ENCODE measurements at places on chromosomes 12 and 14.
A peak's percentile ranks its signal among the peaks of the same experiment; 100 is the strongest.

DNA sequence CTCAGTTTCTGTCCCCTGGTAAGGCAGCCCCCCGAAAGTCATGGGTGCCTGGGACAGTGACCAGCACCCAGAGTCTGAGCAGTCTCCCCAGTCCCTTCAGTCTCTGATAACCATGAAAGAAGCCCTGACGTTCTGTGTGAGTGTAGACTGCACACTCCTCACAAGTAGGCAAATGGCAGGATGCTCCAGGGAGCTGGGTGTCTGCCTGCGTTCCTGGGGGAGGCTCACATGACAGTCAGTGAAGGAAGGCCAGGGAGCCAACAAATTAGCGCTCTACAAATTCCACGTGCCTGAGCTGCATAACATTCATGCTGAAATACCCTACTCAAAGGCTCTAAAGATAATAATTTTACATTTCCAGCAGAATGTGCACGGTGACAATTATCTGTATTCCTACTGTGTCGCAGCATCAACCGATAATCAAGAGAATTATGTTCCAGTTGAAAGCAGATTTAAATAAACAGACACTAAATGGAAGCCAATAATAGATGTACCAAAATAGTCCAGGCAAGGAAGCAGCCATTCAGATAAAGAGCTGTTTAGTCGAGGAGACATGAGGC lies 56.3 kb downstream of the ASCL1 start:
- DNase-seq, result no peak

GRCh38 chr12:55742719-55743405 lies at the start of gene GDF11:
Gene GDF11, plus strand, starts transcription at chr12:55743122. Its CDS starts 195 bp downstream, at chr12:55743317.
- DNase-seq, result peak; percentile 79

DNA sequence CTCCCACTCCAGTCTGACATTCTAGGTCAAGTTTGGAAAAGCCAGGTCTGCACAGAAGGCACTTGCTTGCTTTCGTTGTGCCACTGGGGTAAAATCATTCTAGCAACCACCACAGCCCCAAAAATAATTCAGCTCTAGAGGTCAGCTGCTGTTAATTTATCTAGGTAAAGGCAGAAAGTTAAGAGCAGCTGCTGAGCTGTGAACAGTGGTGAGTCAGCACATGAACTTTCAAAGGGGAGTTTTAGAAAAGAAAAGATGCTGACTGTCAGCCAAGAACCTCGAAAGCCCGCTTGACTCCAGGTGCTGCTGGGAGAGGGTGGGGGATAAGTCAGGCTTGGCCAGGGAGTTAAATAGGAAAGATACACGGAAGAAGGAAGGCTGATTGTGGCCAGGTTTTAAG lies 12.7 kb downstream of the CCDC197 start:
- DNase-seq, result no peak

- no peak for DNase-seq
Observed at GRCh38 chr12:109545826-109546225, 27.5 kb downstream of the MMAB start.

DNA sequence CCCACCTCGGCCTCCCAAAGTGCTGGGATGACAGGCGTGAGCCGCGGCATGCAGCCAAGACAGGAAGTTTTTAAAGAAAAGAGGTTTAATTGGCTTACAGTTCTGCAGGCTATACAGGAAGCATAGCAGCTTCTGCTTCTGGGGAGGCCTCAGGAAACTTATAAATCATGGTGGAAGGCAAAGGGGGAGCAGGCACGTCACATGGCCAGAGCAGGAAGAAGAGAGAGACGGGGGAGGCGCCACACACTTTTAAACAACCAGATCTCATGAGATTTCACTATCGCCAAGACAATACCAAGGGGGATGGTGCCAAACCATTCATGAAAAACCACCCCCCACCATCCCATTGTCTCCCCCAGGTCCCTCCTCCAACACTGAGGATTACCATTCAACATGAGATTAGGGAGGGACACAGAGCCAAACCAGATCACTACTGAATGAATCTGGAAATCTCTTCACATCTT lies 14.1 kb downstream of the CCDC63 start:
- DNase-seq, result no peak

DNA sequence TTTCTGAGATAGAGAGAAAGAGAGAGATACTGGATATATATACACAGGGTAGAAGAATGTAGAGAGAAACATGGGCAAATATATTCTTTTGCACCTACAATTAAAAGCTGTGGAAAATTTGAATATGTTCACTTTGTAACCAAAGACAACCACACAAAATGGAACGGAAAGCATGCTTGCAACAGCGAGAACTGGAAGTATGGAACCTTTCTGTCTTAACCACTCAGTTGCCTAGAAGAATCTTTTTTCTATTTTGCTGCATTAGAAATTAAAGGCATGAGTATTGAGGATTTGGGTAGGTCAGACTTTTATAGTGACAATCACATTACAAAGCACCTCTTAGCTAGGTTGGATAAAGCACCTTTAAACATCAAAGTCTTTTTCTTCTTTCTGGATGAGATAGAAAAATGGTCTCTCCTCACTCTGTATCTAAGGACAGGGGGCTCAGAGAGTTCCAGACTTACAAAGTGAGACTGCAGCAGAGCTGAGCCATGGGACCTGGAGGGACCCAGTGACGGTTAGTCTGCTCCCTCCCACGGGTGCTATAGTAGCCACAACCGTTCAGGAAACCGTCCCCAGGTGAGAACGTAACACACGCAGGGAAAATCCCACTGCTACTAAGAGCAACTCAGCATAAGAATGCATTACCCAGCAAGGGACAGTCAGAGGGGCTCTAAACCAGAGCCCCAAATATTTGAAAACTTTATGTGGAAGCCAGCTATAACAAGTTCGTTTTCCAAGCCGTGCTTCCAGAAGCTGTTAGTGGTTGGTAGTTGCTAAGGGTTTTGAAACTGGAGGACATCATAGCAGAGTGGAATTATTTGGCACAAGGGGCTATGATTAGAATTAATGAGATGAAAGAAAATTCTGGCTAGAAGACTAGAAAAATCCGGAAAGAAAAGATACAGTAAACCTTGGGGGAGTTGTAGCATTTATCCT lies 97.1 kb downstream of the DAD1 start:
- DNase-seq, result no peak

GRCh38 chr12:109621211-109621694 lies 47.7 kb downstream of the MVK start:
- no peak for DNase-seq

DNA sequence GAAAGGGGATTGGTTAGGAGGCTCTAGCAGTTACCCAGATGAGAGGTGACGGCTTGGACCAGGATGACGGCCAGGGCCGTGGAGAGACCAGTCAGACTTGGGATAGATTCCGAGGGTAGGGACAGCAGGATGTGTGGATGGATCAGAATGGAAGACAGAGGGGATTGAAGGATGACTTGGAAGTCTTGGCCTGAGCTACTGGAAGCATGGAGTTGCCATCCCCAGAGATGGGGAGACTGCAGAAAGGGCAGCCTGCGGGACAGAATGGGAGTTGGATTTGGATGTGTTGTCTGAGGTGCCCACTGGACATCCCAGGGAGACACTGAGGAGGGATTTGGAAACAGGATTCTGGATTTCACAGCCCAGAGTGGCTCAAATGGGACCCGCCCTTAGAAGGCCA lies 102.3 kb downstream of the CALM1 start:
- no peak for DNase-seq

DNA sequence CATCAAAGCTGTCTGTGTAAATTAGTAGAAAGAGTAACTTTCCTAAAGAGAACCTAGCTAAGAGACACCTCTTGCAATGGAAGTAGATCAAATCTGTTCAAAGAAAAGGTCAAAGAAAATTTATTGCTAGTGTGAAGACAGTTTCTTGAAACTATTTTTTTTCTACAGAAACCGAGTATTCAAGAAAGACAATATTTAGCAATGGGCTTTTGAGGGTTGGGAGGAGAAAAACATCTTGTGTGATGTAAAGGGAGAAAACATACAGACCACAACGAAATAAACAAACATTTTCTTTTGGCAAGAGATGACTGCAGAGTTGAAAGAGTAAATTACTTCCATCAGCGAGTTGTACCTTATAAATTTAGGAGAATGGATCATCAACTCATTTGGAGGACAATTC lies 24.4 kb downstream of the NKX2-1 start:
- no peak for DNase-seq

GRCh38 chr12:22797701-22798100 lies 172.7 kb downstream of the ETNK1 start:
- DNase-seq, result no peak
